Bronchial epithelial cell (primary cell): ENCODE measurements at places on chromosomes 13 and 19. TPM values are rescaled to one million over a fixed set of nuclear protein-coding genes. Genes with fewer than 3 reads are reported as not detected.

DNA sequence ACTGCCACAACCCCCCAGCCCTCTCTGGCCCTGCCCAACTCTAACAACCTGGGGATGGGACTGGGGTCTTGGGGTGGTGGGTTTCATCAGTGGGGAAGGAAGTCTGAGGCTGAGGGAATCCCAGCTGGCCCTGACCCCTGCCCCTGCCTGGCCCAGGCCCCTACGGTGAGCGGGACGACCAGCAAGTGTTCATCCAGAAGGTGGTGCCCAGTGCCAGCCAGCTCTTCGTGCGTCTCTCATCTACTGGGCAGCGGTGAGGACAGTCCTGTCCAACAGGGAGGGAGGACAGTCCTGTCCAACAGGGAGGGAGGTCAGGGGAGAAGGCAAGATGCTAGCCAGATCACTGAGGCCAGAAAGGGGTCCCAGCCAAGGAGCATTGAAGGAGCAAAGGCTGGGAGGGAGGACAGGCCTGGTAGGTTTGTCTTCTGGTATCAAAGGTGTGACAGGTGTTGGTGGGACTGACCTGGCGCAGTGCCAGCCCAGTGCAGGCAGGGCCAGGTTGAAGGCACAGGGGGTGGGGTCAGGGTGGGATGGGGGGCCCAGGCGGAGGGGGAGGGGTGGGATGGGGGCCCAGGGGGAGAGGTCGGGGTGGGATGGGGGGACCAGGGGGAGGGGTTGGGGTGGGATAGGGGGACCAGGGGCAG, 12.1 kb upstream of the LTBP4 start:
- no peak for DNase-seq

Gene KLK3
- not detected in 2 replicates for total RNA-seq

DNA sequence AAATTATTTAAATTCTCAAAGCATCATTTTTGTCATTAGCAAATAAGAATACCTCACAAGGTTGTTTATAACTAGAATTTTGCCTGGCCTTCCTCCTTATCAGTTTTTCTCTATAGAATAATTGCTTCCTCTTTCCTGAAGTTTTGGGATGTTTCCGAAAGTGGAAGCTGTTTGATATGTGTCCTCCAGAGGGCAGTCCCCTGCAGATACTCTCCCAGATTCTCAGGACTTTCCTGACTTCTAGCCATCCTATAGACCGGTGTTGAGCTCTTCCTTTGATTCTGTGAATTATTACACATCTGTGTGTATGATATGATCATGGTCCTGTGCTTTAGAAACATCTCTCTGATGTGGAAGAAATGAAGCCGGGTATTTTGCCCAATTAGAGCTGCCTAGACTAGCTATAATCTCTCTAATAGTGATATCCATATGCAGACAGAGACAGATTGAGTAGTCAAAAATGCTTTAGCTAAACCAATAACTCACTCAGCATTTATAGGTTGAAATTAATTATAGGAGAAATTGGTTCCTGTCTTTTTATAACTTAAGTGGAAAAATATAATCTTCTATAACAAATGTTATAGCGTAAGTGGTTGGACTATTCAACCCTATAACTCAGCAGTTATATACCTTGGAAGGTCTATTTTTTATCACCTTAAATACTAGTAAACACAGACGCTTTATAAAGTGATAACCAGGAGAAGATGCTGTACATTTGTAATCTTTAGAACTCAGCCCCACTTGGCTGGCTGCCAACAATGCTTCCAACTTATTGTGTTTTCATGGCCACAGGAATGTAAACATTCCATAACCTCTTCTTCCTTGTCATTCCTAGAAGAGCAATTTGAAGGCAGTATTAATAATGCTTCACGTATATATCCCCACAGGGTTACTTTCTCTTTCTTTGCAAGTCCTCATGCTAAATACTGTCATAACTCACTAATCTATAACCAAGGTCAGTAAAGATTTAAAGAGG, 201.0 kb upstream of the RXFP2 start:
- peak; percentile 44 for DNase-seq

GRCh38 chr19:29487432-29487831, 38.4 kb upstream of the VSTM2B start:
- DNase-seq: no peak

GRCh38 chr13:60759499-60759898, 362.5 kb downstream of the TDRD3 start:
- peak; percentile 81 for DNase-seq
